Activated T-helper 2 cell treated with anti-CD3 and anti-CD28 coated beads, Interferon-gamma antibody, Interleukin-2, Interleukin-4, amounts not matched to agents 10 μg/mL and 5 μg/mL and 100 μg/mL, durations not matched to agents 14 hours and 24 hours and 36 hours (primary cell): ENCODE measurements at places on chromosomes 16 and 17.

DNA sequence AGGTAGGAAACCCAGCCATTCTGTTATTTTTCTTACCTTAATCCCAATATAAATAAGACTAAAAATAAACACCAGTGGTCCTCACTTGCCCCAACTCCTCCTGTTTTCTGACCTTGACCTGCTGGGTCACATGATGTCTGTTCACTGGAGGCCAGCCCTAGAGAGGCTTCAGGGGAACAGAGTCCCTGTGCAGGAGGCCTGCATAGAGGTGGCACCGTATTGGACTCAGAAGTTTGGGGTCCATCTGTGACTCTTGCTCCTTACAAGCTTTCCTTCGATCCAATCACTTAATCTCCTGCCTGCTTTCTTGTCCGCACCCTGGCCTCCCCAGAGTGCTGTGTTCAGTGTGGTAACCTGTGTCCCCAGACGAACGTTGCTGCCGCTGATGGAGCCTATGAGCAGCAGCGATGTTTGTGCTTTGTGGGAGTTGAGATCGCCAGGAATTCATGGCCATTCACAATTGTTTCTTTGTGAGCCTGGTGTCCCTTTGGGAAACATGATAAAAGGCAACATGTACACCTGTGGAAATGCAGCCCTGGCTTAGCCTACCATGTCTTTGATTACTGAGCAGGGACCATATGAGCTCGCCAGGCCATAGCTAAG is 4.7 kb downstream of the IGSF6 start:
- no peaks in the 10 kb centered on the region for H3K27me3 ChIP-seq
- H3K36me3 ChIP-seq, result peaks cover 2% of the 10 kb centered on the region
- H3K4me3 ChIP-seq, result peak overlapping the region; percentile 33
- H3K27ac ChIP-seq, result peak overlapping the region; percentile 86
- H3K4me1 ChIP-seq, result peaks cover 51% of the 10 kb centered on the region

DNA sequence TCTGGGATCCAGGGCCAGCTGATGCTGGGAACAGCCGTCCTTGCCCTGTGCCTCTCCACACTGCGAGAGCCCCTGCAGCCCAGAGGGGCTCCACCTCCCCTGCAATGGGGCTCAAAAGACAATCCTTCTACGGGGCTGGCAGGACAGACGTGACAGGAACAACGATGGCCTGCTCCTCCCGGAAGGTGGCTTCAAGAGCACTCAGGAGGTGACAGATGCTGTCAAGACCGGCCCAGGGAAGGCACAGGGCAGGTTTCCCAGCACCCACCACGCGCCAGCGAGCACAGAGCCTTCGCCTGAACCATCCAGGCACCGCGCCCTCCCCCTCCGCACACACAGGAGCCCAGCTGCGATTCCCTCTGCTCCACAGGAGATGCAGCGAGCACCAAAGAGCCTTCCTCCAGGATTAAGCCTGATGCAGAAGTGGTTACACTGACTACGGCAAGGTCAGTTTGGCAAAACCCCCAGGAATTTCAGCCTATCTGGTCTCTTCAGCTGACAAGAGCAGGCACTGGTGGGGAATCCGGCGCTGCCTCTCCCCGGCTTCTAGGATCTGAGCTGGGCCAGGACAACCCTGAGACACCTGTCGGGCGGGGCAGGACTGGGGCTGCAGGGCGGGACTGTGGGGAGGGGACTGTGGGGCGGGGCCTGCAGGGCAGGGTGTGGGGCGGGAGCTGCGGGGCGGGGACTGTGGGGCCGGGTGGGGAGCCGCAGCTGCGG is 103.4 kb downstream of the ZNF778 start:
- H3K36me3 ChIP-seq, result peaks cover 30% of the 10 kb centered on the region
- H3K4me1 ChIP-seq, result peaks cover 80% of the 10 kb centered on the region
- DNase-seq, result no peak
- H3K4me3 ChIP-seq, result no peak overlapping the region
- no peaks in the 10 kb centered on the region for H3K27me3 ChIP-seq
- no peak overlapping the region for H3K27ac ChIP-seq

DNA sequence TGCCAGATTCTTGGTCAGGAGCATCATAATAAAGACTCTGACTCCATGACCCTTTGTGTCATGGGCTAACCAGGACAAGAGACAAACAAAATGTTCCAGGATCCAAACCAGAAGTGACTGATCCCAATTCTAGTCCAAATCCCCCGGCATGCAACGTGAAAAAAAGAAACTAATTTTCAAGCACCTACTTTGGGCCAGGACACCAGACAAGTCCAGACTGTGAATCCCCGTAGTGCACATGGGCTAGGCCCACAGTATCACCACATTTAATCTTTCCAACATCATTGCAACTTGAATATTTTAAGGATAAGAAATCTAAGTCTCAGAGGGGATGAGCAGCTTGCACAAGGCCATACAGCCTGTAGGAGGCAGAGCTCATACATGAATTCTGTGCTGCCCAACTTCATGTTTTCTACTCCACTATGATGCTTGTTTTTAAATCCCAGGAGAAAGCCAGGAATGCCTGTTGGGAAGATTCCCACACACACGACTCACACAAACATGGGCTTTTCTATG is 365.7 kb downstream of the NPIPA8 start:
- H3K4me1 ChIP-seq, result no peaks in the 10 kb centered on the region
- H3K27me3 ChIP-seq, result no peaks in the 10 kb centered on the region
- H3K36me3 ChIP-seq, result no peaks in the 10 kb centered on the region
- H3K27ac ChIP-seq, result no peak overlapping the region
- no peak overlapping the region for H3K4me3 ChIP-seq

GRCh38 chr16:1794221-1794871 is 841 bp upstream of the IGFALS start:
- no peaks in the 10 kb centered on the region for H3K27me3 ChIP-seq
- DNase-seq, result no peak
- H3K4me1 ChIP-seq, result no peaks in the 10 kb centered on the region

GRCh38 chr17:62627219-62627903 is at the start of gene MRC2:
Gene MRC2, plus strand, starts transcription at chr17:62627670. Its CDS starts 133 bp downstream, at chr17:62627803.
- H3K27me3 ChIP-seq, result peaks cover 31% of the 10 kb centered on the region
- DNase-seq, result no peak
- peak within 1 kb of the TSS; percentile 63 for H3K27ac ChIP-seq
- peaks cover 10% of the 10 kb centered on the region for H3K4me1 ChIP-seq
- H3K36me3 ChIP-seq, result no peaks in the 10 kb centered on the region

DNA sequence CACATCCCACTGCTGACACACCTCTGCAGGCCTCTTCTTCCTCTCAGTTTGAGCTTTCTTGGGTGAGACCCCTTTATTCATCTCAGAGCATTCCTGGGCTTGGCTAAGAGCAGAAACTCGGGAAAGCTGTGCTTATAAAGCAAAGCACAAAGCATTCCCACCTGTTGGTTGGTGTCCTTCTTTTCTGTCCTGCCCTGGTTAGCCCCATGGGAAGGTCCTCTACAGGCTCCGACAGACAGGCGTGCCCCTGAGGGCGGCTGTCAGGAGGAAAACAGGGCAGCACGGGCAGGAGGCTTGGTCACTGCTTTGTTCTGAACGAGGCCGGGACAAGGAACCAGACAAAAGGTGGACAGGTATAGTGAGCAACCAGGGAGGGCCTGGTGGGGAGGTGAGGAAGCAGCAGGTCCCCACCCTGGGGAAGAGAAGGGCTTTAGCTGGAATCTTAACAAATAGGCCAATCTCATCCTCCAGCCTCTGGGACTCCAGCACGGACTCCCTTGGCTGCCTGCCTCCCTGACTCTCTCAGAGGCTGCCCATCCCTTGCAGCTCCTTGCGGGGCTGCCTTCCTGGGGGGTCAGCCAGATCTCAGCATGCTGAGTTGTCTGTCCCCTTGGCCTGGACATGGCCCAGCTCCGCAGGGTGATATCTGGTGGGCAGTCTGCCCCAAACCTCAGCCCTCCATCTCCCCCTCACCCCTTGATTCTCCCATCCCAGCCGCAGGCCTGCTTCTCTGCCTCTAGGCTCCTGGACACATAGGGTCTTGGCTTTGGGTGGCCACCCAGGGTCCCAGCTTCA is 1.7 kb downstream of the MEOX1 start:
- H3K27ac ChIP-seq, result no peak overlapping the region
- H3K4me3 ChIP-seq, result peak overlapping the region; percentile 68
- DNase-seq, result no peak
- peaks cover 57% of the 10 kb centered on the region for H3K4me1 ChIP-seq
- H3K36me3 ChIP-seq, result no peaks in the 10 kb centered on the region
- no peaks in the 10 kb centered on the region for H3K27me3 ChIP-seq
